ENCODE measurements at places on chromosomes 2 and 18.

- no peak for DNase-seq
Measured at GRCh38 chr2:226131299-226131784, 668.3 kb downstream of the IRS1 start.

GRCh38 chr2:186913870-186914269 is 64.9 kb upstream of the ZSWIM2 start:
- no peak for DNase-seq

- DNase-seq, result no peak
Measured at GRCh38 chr2:216362730-216363129, 9.6 kb downstream of the MARCHF4 start.

- no peak for DNase-seq
Measured at GRCh38 chr2:70717431-70718038, 50.5 kb downstream of the ADD2 start.

DNA sequence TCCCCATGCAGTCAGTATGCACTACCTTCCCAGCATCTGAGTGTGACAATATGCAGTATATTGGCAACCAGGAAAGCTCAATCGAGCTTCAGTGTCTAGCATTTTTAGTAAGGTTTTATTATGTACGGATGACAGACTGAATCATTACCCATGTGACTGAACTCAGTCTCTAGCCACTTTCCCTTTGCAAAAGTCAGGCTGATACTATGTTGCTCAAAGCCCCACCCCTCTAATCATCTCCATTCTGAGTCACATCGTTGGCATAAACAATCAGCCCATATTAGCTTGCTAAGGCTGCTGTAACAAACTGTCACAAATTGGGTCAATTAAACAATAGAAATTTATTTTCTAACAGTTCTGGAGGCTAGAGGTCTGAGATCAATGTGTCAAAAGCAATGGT is 25.8 kb upstream of the SRD5A2 start:
- DNase-seq, result no peak

GRCh38 chr2:145777297-145777696 is 1257.4 kb upstream of the ZEB2 start:
- no peak for DNase-seq
